ENCODE measurements at places on chromosomes 3 and 15.

DNA sequence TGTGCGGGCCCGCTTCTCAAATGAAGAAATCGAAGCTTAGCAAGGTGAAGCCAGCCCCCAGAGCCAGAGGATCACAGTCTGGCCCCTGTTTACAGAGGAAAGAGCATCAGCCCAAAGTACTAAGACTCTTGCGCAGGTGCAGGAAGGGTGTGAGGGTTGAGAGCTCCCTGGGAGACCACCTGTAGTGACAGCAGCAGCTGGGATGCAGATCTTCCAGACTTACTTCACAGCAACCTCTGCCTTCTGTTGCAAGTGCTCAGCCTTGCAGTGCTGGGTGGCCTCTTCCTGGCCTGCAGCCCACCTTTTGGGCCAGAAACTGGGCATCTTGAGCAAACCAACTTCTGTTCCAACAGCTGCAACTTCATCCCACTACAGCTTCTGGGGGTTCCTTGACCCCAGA is 19.7 kb downstream of the SPATA12 start:
- DNase-seq, result no peak

GRCh38 chr3:152459572-152459971 is 190.8 kb downstream of the MBNL1 start:
- no peak for DNase-seq

GRCh38 chr3:11711876-11712275 is 68.2 kb upstream of the VGLL4 start:
- DNase-seq, result no peak

DNA sequence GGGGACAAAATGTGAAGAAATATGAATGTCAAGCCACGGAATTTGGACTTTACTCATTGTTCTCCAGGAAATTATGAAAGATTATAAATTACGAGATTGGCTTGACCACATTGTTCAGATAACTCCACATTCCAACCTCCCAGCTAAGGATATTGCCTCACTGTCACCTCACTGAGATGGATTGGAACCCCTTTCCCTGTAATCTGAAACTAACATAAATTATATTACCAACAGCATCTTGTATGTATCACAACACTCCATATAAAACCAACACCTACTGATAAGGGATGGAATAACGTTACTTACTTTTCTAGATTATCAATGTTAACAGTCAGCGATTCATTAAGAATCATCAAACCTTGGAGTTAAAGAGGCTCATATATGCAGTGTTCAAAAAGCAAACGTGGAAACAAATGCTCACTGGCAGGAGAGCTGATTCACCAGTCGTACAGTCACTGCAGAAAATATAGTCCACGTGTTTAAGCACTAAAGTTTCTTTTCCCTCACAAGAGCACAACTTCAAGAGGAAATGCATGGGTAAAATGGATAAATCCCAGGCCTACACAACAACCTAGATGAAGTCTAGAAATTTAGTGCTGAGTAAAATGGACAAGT is 451.5 kb downstream of the FGF12 start:
- no peak for DNase-seq

DNA sequence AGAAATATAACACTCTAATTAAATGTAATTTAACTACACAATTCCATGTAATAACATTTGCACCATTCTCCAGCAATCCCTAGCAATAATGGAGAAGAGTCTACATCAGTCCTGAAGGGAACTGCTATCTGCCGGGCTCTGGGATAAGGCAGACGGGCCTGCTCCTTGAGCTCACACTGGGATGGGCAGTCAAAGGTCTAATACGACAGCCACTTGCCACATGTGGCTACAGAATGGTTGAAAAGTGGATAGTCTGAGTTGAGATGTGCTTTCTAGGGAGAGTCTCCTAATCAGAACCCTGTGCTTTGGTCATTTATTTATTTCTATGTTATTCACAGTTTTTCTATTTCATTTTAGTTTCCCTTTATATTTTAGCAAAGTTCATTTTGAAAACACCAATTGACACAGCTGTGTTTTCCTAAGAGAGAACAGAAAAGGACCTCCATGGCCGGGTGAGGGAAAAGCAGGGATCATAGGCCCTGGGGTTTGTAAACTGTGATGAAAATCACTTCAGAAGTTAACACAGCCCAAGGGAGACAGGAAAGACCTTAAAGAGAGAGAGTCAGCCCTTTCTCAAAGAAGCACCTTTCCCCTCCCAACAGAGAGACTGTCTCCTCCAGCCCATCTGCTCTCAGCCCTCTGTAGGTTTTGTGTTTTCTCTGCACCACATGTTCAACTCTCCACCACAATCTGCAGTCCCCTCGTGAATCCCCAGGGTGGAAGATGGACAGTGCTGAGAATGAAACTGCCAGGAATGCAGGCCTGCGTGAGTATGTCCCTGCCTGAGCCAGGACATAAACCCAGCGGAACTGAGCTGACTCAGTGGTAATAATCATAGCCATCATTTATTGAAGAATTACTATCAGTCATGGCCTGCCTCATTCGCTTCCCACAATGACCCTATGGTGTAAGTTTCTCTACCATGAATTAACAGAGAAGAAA is 11.6 kb downstream of the FSIP1 start:
- DNase-seq, result no peak

DNA sequence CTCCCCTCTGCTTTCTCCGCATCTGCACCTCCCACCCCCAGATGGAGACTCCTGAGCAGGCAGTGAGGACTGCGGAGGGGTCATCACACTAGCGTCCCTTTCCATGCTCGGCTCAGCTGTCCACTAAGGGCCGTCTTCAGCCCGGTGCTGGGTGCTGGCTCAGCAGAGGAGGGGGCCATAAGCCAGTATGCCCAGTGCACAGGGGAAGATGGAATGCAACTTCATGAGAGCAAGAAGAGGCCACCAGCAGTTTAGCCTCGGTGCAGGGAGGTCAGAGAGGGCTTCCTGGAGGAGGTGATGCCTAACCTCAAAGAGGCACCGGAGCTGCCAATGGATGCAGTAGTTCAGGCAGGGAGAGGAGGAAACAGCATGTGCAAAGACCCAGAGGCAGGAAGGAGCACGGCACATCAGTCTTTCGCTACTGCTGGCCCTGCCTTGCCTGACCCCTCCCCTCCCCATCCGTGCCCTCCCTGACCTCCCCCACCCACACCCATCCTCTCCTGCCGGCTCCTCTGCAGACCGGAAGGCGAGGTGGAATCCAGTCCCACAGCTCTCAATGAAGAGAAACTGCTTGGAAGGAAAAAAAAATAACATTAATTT is 15.2 kb upstream of the PLXND1 start:
- no peak for DNase-seq

- DNase-seq, result no peak
These were observed 26.5 kb upstream of the AADACL2 start for GRCh38 chr3:151707216-151707615.

- no peak for DNase-seq
These were observed 32.5 kb upstream of the LCTL start for GRCh38 chr15:66598095-66598815.

Data from activated CD4-positive, alpha-beta T cell treated with anti-CD3 and anti-CD28 coated beads, Interleukin-2, amount 50 U/mL, for 1 hour (primary cell).